ENCODE measurements at places on chromosomes 1 and 21. TPM values are rescaled to one million over a fixed set of nuclear protein-coding genes. Genes with fewer than 3 reads are reported as not detected.

The CHI3L1 gene
- 5.4 TPM for total RNA-seq

The ITGB2 gene
- total RNA-seq, result 0.56 TPM

The ITLN1 gene
- total RNA-seq, result not detected

The TMOD4 gene
- total RNA-seq, result not detected

The MTMR11 gene
- total RNA-seq, result 6.5 TPM

The C1QTNF12 gene
- 0.85 TPM for total RNA-seq

The CMPK1 gene
- 177 TPM for total RNA-seq

All from regular cardiac myocyte (primary cell).